ENCODE measurements at places on chromosomes 1 and 21.
A peak's percentile ranks its signal among the peaks of the same experiment; 100 is the strongest.

DNA sequence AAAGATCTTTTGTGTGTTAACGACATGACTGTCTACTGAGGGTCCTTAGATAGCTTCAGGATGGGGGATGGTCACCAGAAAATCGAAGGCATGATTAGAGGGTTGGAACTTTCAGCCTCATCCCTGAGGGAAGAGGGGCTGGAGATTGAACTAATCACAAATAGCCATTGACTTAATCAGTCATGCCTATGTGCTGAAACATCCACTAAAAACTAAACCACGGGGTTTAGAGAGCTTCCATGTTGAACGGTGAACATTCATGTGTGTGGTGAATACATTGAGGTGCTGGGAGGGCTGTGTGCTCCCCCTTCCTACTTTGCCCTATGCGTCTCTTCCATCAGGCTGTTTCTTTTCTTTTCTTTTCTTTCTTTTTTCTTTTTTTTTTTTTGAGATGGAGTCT, 17.0 kb downstream of the RBP7 start:
- DNase-seq = no peak

DNA sequence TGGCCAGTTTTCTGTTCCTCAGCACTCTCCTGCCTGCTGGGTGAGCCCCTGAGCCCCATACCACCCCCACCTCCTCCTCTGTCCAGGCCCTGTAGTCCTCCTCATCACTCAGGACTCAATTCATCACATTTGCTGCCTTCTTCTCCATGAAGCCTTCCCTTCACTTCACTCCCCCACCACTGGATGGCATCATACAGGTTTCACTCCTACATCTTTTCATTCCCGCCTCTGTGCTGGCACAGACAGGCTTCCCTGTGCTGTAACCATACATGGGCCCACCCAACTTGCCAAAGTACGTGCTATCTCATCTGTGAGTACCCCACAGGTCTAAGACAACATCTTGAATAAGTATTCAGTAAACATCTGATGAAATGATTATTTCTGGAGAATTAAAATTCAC, 56.9 kb downstream of the SLC45A1 start:
- DNase-seq = no peak

DNA sequence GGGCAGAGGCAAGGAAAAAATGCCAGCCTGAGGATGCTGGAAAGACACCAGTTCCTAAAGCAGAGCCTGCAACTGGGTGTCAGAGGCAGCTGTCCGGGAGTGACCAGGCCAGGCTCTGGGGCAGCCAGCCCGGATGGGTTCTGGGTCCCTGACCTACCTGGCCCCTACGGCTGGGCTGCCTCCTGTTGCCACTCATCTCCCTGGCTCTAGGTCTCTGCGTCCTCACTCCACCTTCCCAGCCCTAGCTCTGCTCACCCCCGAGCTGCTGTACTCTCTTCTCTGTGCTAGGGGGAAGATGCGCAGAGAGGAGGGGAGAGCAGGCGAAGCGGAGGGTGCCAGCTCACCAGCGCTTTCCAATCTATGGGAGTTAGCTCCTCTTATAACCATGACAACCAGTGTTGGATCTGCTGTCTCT, 9.0 kb downstream of the ARHGEF2 start:
- no peak for DNase-seq

DNA sequence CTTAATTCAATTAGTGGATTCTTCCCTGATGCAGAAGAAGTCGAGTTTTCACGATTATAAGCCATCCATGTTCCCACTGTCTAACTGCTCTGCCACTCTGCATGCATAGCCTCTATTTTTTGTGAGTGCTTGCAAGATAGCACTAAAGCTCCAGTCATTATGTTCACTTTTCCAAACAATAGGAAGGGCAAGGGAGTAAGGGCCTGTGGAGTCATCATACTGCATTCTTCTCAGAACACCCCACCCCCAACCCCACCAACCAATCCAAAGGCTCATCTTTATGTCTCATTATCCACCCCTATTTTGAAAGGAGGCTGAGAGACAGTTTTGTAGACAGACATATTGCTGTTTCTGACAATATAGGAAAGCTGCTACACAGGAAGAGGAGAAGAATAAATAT, 471.7 kb upstream of the ADGRL2 start:
- DNase-seq = no peak

DNA sequence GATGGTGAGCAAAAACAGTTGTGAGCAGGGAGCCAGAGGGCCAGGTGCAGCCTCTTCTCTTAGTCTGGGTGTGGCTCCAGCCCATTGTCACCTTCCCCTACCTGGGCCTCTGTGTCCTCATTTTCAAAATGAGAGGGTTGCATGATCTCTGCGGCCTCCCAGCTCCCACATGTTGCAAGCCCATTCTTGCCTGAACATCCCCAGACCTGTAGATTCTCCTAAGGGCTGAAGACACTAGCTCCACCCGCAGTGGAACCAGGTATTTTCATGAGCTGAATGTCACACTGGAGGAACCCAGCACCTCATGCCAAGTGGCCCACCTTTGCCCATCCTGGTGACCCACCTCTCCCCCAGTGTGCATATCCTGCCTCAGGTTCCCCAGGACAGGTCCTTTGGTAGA, 12.3 kb downstream of the IKBKE start:
- no peak for DNase-seq

DNA sequence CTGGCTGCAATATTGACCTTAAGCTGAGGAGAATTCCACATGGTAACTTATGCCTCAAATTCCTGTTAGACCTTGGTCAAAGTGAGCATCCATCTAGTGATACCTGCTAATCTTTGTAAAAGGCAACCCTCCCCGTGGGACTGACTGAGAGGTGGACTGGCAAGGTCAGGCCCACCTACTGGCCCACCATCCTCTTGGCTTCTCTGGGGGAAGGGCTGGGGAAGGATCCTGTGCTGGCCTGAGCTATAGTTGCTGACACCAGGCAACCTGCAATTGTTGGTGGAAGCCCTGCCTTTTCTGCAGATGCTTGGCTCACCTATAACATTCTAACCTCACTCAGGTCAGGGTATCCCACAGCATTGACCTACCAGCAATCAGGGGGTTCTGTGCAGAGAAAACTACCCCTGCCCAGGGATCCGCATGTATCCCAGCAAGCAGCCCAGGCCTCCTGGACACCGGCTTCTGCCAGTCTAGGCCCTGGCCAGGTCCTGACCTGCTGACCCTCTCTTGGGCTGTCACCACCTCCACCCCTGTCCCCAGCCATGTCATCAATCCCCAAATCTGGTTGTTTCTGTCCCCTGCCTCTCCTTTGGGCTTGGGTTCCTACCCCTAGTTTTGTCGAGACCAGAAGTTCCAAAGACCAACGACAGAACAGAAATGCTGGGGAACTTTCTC, 108.1 kb upstream of the EDN2 start:
- DNase-seq = no peak

DNA sequence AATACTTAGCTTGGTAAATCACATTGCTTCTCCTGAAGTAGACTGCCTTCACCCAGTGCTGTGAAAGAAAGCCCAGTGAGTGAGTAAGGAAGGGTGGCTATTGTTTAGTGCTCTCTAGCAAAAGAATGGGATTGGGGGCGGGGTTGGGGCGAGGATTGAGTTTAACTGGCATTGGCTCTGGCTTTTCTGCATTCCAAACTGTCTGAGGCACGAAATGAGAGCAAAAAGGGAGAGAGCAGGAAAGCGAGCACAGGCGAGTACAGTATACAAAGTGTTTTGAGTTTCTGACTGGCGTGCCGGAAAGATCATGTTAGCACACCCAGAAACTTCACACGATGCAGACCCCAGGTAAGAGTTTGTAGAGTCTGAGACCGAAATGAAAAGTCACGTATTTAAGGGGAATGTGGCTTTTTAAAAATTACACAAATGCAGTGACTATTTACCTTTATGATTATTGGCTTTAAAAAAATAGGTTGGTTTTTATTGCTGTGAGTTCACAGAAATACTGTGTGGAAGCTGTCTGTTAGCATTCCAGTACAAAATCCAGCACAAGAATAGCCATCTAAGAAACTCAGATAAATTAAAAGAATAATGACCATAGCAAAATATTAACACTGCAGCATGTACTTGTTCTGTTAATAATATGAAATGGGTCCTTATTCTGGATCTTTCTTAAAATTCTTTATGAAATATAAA, 155.4 kb downstream of the CLEC20A start:
- peak; percentile 63 for DNase-seq

- DNase-seq = no peak
Observed at GRCh38 chr1:194062526-194062925, 876.1 kb upstream of the B3GALT2 start.

GRCh38 chr1:67019600-67020136, 34.3 kb downstream of the SLC35D1 start:
- no peak for DNase-seq

GRCh38 chr1:66523562-66523961, 10.4 kb upstream of the SGIP1 start:
- no peak for DNase-seq

DNA sequence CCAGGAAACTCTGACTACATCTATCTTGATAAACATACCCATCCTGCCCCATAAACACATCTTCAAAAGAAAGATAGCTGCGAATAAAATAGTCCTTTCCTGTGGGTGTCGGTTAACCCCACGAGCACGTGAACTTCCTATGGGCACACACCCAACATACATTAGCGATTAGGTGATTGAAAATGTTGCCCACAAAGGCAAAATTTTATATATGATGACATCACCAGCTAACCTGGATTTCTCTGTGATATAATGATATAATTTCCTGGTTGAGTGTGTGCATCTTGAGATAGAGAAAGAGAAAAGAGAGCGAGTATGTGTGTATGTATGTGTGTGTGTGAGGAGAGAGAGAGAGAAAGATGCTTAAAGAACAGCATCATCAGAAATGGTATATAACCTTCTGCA, 296.1 kb downstream of the PTPRC start:
- DNase-seq = no peak

- DNase-seq = no peak
Observed at GRCh38 chr21:44723177-44724131, 12.1 kb upstream of the TSPEAR start.

- DNase-seq = no peak
Observed at GRCh38 chr1:117046781-117047180, 13.3 kb upstream of the TTF2 start.

- DNase-seq = no peak
Observed at GRCh38 chr1:33655496-33655895, 183.1 kb downstream of the ZSCAN20 start.

GRCh38 chr1:193539731-193540459, 353.5 kb upstream of the B3GALT2 start:
- no peak for DNase-seq

DNA sequence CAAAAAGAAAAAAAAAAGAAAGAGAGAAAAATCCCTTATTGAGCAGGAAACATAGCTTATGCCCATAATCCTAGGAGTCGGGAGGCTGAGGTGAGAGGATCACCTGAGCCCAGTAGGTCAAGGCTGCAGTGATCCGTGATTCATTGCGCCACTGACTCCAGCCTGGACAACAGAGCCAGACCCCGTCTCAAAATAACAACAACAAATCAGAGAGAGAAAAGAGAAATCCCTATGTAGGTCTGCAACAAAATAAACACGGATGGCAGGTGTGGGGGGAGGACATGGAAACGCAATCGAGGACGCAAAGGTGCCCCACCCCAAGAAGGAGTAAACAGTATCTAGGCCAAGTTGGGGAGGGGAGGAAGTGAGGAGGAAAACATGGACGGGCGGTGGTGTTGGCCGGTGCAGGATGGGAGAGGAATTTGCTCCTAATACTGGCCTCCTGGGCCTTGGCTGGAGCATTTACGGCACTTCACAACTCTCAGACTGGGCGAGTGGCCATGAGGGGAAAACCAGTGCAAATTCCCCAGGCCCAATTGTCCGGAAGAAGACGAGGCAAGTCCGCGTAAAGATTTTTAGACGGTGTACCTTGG, 609 bp upstream of the CHTOP start:
- DNase-seq = no peak

DNA sequence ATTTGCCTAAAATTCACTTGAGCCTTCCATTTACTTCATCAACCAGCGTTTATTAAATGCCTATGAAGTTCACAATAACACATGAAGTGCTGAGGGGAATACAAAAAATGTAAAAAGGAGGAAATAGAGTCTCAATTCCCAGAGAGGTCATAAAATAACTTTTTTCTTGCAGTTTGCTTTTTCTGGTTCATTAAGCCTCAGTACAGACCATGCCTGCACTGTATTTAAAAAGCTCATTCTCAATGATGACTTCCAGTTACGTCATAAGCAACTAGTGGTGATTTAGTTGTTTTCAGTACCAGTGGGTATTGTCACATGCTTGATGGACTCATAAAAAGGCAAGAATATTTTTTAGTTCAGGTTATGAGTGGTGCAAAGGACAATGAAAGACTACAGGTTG, 160.1 kb upstream of the UBE2U start:
- DNase-seq = no peak

GRCh38 chr1:169882039-169882511, 11.6 kb downstream of the SCYL3 start:
- no peak for DNase-seq

DNA sequence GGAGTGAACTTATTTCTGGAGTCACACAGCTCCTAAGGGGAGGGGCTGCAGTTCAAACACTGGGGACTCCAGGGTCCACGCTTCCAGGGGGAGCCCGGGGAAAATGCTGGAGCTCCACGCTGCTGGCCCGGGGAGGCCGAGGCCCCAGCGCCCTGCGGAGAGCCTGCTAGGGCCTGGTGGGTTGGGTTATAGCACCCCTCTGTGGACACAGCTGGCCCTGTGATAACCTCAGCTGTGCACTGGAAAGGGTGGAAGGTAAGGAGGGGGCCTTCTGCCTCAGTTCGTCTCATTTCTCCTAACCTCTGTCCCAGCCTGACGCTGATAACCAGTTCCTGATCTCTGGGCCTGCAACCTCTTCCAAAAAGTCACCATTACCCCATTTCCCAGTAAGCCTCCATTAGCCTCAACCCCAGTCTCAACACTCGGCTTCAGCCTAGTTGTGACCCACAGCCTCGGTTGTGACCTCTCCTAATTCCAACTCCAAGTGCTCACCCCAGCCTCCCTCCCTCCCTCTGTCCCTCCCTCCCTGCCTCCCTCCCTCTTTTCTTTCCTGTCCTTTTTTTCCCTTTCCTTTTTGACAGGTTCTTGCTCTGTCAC, 7.1 kb downstream of the NBL1 start:
- no peak for DNase-seq

DNA sequence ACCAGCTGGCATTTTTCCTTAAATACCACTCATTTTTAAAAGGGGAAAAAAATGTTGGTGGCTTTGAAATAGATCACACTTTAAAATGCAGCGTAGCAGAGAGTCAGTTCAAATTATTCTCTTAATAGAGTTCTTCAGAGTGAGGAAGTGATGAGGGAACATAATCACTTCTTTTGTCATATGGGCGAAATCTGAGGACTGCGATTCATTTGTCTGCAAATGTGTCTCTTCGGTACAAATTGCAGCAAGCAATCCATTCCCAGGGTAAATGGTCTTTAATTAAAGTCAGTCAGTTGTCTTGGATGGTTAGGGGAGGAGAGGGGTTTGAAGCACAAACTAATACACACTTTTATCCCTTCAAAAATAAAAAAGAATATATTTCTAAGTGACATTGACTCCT, 86.0 kb upstream of the SELENON start:
- no peak for DNase-seq

DNA sequence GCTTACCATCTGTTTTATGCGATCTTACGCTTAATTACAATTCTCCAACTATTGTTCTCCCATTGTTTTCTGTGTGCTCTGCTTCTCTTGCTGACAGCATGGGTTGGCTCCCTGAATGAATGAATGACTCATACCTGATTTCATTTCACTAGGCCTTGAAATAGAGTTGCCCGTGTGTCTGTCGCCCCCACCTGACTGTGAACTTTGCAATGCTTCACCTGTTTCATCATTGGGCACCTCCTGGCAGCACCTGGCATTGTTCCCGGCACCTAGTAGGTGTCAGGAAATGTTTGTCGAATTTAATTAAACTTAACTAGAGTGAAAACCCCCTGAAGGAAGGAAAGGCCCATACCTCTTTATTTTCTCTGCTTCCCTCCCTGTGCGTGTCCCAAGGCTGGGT, 120.5 kb upstream of the KLHDC7A start:
- DNase-seq = no peak

- no peak for DNase-seq
Observed at GRCh38 chr21:37565530-37566223, 199.1 kb downstream of the DYRK1A start.
